RWPE1 (cell line): ENCODE measurements at places on chromosomes 5 and 9.

DNA sequence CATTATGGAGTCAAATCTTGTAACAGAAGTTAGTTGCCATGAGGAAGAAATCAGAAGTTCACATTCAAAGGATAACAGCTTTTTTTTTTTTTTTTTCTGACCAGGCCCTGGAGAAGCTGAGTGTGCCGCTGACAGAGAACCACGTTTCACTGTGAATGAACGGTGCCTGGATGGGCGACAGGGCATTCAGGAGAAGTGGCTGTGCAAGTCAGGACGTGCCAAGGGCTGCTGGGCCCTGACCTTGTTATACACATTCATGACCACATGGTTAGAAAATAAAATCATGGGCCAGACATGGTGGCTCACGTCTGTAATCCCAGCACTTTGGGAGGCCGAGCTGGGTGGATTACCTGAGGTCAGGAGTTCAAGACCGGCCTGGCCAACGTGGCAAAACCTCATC is 91.6 kb downstream of the ANKH start:
- DNase-seq: no peak

- no peak for DNase-seq
Measured at GRCh38 chr5:105430516-105430915, 1867.9 kb upstream of the NUDT12 start.

GRCh38 chr5:133713209-133713608 is 100.9 kb upstream of the FSTL4 start:
- no peak for DNase-seq

DNA sequence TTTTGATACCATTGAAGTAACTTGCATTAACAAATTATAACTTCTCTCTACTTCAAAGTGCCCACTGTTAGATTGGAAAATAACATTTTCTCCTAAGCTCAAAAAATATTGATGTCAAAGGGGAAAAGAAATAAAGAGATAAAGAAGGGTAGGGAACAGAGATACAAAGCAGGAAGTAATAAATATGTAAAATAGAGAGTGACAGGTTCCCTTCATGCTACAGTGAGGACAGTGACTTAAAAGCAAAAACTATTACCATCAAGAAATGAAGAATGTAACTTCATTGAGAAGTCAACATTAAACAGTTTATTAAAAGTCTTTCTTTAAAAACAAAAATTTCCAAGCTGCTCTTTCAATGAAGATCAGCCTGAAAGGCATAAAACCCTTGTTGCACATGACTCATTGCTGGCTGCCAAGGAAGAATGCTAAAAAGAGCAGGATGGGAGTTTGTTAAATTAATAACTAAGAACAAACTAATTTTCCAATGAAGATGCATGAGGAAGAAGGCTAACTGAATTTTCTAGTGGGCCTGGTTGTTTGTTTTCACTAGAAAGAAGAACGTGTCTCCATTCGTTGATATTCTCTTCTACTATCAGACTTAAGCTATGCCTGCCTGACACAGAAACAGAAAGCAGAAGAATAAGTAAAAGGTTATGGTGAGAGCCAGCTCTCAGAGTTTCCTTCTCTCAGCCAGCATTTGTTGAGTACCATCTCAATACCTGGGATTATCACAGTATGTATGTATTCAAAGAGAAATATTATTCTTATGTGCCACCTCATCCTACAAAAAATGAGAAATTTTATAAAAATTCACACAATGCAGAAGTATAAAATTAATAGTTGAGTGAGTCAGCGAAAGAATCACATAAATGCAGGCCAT is 197.8 kb upstream of the NREP start:
- DNase-seq: no peak
